ENCODE measurements at places on chromosomes 16 and 17. TPM values are rescaled to one million over a fixed set of nuclear protein-coding genes. Genes with fewer than 3 reads are reported as not detected.
A peak's percentile ranks its signal among the peaks of the same experiment; 100 is the strongest.

The PRKAR1A gene
- 71.2 TPM for total RNA-seq

The OR2C1 gene
- total RNA-seq = not detected

The TP53TG3C gene
- not detected for total RNA-seq

The CLEC19A gene
- not detected for total RNA-seq

The KRT20 gene
- total RNA-seq = not detected

The IL17C gene
- not detected for total RNA-seq

The RUNDC3A gene
- 2.6 TPM for total RNA-seq

The NLRC5 gene
- 8.3 TPM for total RNA-seq

DNA sequence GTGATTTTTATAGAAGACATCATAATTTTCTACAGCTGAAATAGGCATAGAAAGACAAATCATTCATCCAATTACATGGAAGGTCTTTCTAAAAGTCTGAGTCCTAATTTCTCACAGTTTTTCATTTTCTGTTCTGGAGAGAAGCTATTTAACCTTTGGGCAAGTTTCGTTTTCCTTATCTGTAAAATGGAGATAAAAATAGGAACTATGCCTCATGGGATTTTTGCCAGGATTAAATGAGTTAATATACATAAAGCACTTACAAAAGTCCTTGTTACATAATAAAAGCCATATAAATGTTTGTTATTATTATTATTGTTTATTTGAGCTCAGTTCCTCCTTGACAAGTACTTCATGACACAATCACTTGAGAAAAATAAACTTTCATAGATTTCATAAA is 121.4 kb downstream of the SKAP1 start:
- no peaks in the 10 kb centered on the region for H3K36me3 ChIP-seq
- H3K27me3 ChIP-seq = no peaks in the 10 kb centered on the region
- peaks cover 7% of the 10 kb centered on the region for H3K4me1 ChIP-seq
- DNase-seq = no peak

GRCh38 chr16:12530302-12530701 is 273.4 kb downstream of the CPPED1 start:
- H3K27me3 ChIP-seq = no peaks in the 10 kb centered on the region
- no peaks in the 10 kb centered on the region for H3K4me1 ChIP-seq
- no peak for DNase-seq
- no peak overlapping the region for H3K27ac ChIP-seq
- no peaks in the 10 kb centered on the region for H3K36me3 ChIP-seq

DNA sequence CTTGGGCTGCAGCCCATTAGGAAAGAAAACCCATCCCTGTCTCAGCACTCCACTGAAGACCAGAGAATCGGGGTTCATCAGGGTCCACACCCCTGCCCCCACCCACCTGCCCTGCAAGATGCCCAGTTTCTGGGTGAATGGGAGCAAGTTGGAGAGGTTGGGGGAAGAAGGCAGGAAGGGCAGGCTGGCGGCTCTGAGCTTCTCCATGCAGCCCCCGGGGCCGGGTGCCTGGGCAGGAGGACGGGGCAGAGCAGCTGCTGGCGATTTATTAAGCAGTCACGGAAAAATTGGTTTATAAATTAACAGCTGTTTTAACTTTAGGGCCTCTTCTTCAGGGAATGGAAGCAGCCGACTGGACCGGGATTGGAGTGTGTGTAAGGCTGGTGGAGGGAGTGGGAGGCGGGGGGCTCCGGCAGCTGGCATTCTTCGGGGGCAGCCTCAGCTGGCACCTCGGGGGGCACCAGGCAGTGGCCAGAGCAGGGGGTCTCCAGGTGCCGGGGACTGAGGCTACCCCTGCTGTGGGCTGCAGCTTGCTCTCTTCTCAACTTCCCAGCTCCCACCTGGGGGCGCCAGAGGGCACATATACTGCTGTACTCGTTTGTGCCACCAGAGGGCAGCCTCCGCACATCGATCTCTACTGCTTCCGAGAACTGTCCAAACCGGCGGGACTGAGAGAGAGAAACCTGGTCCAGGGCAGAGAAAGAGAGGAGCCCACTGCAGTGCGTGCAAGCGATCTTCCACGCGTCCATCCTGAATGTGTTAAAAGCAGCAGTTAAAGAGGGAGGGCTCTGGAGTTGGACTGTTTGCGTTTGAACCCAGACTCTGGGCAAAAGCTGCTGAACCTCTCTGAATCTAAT is 5.0 kb upstream of the PPP1R1B start:
- no peaks in the 10 kb centered on the region for H3K36me3 ChIP-seq
- H3K4me3 ChIP-seq = no peak overlapping the region
- peaks cover 54% of the 10 kb centered on the region for H3K4me1 ChIP-seq
- H3K27ac ChIP-seq = no peak overlapping the region

DNA sequence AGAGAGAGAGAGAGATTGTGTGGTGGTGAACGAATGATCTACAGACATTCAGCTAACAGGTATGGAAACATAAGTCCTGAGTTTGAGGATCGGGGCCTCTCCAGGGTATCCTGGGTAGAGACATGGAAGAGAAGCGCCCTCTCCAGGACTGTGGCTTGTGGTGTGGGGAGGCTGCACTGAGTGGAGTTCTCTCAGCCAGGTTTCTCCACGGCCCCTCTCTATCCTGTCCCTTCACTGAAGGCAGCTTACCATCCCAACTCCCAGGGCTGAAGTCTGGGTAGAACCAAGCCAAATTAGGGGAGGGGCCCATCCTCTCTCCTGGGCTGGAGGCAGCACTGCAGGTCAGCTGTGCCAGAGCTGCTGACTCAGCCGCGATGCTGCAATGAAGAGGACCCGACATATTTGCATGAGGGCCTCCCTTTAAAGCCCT is 6.2 kb downstream of the C1QL1 start:
- H3K27me3 ChIP-seq = peaks cover 20% of the 10 kb centered on the region
- H3K4me1 ChIP-seq = peaks cover 6% of the 10 kb centered on the region
- no peak overlapping the region for H3K27ac ChIP-seq
- DNase-seq = no peak
- no peaks in the 10 kb centered on the region for H3K36me3 ChIP-seq
- no peak overlapping the region for H3K4me3 ChIP-seq

DNA sequence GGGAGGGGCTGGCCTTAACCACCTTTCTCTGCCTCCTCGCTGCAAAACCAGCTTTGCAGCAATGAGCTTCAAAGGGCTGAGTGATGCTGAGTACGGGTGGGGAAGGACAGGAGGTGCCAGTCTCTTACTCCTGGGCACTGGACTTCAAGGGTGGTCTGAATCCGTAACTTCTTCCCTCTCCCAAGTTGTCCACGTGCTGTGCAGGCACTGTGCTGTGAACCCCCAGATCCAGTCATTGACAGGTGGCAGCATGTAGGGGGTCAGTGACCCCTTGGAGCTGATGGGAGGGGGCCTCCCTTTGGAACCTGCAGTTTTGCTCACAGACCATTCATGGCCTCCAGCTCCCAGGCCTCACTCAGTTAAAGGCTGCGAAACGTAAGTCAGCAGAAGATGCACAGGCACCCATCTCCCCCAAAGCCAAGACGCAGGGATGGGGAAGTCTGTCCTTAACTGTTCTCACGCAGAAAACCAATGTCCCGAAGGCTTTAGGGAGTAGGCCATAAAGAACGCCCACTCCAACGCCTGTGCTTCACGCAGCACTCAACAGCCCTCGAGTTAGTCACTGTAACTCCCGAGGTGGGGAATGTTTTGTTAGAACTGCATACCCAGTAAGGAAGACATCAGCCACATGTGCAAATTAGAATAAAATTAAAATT is 7.9 kb downstream of the LITAFD start:
- peaks cover 14% of the 10 kb centered on the region for H3K4me1 ChIP-seq
- H3K27ac ChIP-seq = no peak overlapping the region
- peaks cover 21% of the 10 kb centered on the region for H3K36me3 ChIP-seq

- H3K4me1 ChIP-seq = no peaks in the 10 kb centered on the region
- no peak overlapping the region for H3K27ac ChIP-seq
- no peak for DNase-seq
- H3K27me3 ChIP-seq = no peaks in the 10 kb centered on the region
Measured at GRCh38 chr17:78613416-78613815, 36.2 kb upstream of the DNAH17 start.

- no peaks in the 10 kb centered on the region for H3K27me3 ChIP-seq
- H3K4me1 ChIP-seq = no peaks in the 10 kb centered on the region
- H3K4me3 ChIP-seq = no peak overlapping the region
- H3K27ac ChIP-seq = no peak overlapping the region
- H3K36me3 ChIP-seq = no peaks in the 10 kb centered on the region
Measured at GRCh38 chr17:41462705-41463104, 4.5 kb downstream of the KRT32 start.

GRCh38 chr16:9058211-9058610 is 33.2 kb upstream of the HAPSTR1 start:
- H3K27ac ChIP-seq = no peak overlapping the region
- no peak overlapping the region for H3K4me3 ChIP-seq
- H3K4me1 ChIP-seq = no peaks in the 10 kb centered on the region
- H3K27me3 ChIP-seq = no peaks in the 10 kb centered on the region
- H3K36me3 ChIP-seq = no peaks in the 10 kb centered on the region

GRCh38 chr16:56190677-56191155 is 573 bp upstream of the GNAO1 start:
- no peak overlapping the region for H3K4me3 ChIP-seq
- DNase-seq = no peak
- no peaks in the 10 kb centered on the region for H3K27me3 ChIP-seq

- peaks cover 66% of the 10 kb centered on the region for H3K4me1 ChIP-seq
- H3K27ac ChIP-seq = peak overlapping the region; percentile 91
- H3K36me3 ChIP-seq = peaks cover 4% of the 10 kb centered on the region
- no peak overlapping the region for H3K4me3 ChIP-seq
- peak; percentile 83 for DNase-seq
Measured at GRCh38 chr17:37708616-37709212, 36.1 kb downstream of the HNF1B start.

GRCh38 chr16:51152691-51153576 is 1.9 kb upstream of the SALL1 start:
- H3K36me3 ChIP-seq = no peaks in the 10 kb centered on the region
- peaks cover 4% of the 10 kb centered on the region for H3K27me3 ChIP-seq
- peaks cover 42% of the 10 kb centered on the region for H3K4me1 ChIP-seq
- peak overlapping the region; percentile 22 for H3K4me3 ChIP-seq

DNA sequence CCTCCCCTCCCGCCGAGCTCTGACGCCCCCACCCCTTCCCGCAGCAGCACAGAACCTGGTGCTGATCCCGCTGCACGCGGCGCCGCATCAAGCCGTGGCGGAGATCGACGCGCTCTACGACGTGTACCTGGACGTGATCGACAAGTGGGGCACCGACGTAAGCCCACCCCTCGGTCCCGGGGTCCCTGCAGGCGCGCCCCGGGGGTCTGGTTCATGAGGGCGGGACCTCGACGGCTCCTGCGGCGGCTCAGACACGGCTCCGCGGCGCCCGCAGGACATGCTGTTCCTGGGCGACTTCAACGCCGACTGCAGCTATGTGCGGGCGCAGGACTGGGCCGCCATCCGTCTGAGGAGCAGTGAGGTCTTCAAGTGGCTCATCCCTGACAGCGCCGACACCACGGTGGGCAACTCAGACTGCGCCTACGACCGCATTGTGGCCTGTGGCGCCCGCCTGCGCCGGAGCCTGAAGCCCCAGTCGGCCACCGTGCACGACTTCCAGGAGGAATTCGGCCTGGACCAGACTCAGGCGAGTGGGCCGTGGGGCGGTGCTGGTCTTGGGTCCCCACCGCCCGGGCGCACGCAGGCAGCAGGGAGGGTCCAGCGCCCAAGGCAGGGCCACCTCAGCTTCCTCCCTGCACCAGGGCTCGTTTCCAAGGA is 1.4 kb downstream of the DNASE1L2 start:
- no peak for DNase-seq
- H3K27ac ChIP-seq = no peak overlapping the region
- peaks cover 23% of the 10 kb centered on the region for H3K4me1 ChIP-seq
- H3K27me3 ChIP-seq = peaks cover 5% of the 10 kb centered on the region
- peaks cover 19% of the 10 kb centered on the region for H3K36me3 ChIP-seq
- no peak overlapping the region for H3K4me3 ChIP-seq

DNA sequence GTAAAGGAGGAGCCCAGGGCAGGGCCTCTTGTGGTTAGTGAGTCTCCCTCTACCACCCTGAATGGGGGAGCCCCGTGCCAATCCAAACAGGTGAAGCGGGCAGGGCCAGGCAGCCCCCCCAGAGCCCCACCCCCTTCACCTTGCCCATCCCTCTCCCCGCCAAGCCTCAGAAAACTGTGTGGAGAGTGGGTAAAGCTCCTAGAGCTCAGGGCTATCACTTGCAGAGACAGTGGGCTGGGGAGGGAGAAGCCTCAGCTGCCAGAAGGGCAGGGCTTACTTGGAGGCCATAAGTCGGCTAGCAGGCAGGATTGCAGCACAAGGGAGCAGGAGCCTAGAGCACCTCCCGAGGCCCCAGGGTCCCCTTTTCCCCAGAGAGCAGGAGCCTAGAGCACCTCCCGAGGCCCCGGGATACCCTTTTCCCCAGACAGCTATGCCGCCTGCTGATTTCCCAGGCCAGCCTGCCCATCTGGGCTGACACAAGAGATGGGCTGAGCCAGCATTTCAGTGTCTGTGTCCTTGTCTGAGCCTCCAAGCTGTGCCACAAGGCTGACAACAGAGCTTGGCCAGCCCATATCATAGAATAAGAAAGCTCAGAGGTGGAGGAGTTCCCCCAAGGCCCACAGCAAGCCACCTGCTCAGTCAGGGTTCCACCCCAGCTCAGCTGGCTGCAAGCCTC is 6.7 kb upstream of the KRT14 start:
- no peaks in the 10 kb centered on the region for H3K27me3 ChIP-seq
- no peaks in the 10 kb centered on the region for H3K4me1 ChIP-seq
- H3K36me3 ChIP-seq = no peaks in the 10 kb centered on the region
- H3K27ac ChIP-seq = no peak overlapping the region
- no peak overlapping the region for H3K4me3 ChIP-seq
- DNase-seq = no peak

DNA sequence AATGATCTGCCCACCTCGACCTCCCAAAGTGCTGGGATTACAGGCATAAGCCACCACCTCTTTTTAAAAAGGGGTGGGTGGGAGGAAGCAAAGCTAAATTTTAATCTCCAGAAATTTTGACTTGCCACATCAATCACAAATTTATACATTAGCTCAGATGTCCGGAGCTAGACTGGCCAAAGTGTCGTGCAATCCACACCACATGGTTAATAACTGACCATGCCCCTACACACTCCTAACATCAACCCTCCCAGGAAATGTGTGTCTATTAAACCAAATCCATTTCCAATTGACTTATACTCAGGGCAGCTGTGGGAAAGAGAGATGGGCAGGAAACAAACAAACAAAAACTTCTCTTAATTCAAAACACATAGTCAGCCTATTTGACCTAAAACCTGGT is 29.9 kb downstream of the SMURF2 start:
- H3K4me1 ChIP-seq = peaks cover 25% of the 10 kb centered on the region
- no peaks in the 10 kb centered on the region for H3K27me3 ChIP-seq
- no peak for DNase-seq
- H3K36me3 ChIP-seq = no peaks in the 10 kb centered on the region
- H3K4me3 ChIP-seq = no peak overlapping the region

- no peaks in the 10 kb centered on the region for H3K27me3 ChIP-seq
- H3K27ac ChIP-seq = no peak overlapping the region
- H3K4me1 ChIP-seq = peaks cover 3% of the 10 kb centered on the region
- no peak for DNase-seq
- H3K36me3 ChIP-seq = no peaks in the 10 kb centered on the region
- H3K4me3 ChIP-seq = no peak overlapping the region
Measured at GRCh38 chr16:75503801-75504200, 8.6 kb upstream of the CHST6 start.

GRCh38 chr17:31722251-31723056 is 136.6 kb downstream of the COPRS start:
- peak; percentile 41 for DNase-seq
- no peak overlapping the region for H3K27ac ChIP-seq
- H3K4me3 ChIP-seq = no peak overlapping the region
- H3K36me3 ChIP-seq = no peaks in the 10 kb centered on the region
- no peaks in the 10 kb centered on the region for H3K4me1 ChIP-seq
- H3K27me3 ChIP-seq = no peaks in the 10 kb centered on the region
